Stimulated activated CD8-positive, alpha-beta memory T cell treated with anti-CD3 and anti-CD28 coated beads, Interleukin-2, amount 100 ng/mL, for 1 hour (primary cell): ENCODE measurements at places on chromosomes 7 and 10.

DNA sequence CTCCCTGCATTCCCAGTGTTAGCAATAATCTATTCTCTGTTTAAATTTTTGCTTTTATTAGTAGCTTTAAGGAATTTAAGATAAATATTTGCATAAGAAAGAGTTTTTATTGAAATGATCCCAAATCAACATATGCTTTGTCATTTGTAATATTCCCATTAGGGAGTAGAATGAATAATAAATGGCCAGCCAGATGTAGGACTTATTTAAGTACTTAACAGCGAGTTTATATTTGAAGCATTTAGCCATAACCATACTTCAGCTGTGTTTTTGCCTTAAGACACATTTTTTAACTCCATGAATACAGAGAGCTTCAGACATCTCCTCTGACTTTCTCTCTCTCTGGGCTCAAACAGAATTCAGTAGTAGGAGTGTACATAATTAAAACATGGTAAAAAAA is 103.6 kb downstream of the HGF start:
- no peak for DNase-seq

DNA sequence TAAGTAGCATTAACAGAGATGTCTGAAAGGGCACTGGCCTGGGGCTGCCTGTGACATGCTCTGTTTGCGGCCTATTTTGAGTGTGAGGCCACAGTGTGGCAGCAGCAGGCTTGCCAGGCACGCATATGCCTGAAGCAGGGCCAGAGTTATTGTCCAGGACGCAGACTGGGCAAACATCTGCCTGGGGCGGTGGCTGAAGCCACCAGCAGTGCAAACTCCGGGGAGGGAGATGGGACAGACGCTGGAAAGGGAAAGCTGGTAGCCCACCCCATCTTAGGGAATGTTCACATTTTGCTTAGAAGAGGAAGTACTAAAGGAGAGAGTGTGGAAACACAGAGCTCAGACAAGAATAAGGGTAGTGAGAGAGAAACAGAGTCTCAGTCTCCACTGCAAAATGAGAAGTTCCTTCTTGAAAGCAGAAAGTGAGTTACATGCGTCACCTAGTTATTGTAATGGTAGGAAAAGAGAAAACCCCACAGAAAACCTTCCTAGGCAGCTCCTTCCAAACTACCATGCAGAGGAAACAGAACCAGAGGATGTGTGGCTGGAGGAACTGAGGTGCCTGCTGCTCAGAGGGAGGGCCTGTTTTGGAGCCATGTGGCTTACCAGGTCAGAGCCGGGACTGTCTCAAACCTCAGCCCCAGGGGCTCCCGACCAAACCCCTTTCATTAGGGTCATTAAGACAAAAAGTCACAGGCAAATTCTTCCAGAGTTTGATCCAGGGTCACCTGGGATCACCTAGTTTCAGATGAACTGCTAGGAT is 14.5 kb downstream of the AKR1B1 start:
- no peak for DNase-seq

DNA sequence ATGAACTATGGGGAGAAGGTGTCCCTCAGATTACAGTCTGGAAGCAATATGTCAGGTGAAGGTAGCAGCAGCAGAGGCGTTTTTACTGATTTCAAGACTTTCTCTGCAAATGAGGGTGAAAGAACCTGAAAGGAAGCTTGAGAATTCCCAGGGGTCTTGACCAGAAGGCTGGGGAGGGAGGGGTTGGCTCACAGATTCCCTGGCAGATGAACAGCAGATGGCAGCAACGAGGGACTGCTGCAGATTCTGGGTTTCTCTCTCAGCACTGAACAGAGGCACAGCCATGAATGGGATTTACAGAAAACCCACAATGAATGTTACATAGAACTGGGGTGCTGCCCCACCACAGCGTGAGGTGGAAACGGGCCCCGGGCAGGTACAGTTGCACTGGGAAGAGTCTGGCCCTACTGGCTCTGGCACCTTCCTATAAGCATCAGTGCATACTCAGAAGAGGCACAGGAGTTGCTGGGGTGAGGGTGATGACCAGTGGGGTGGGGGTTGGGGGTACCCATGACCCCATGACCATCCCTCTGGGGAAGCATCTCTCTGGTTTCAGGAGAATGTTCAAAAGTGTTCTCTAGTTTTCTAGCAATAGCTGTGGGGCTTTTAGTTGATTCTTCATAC is 317.8 kb downstream of the SH2D4B start:
- no peak for DNase-seq

- no peak for DNase-seq
Observed at GRCh38 chr7:28835800-28836199, 122.3 kb downstream of the TRIL start.

GRCh38 chr10:33893506-33893905 is 559.0 kb upstream of the NRP1 start:
- DNase-seq, result no peak

DNA sequence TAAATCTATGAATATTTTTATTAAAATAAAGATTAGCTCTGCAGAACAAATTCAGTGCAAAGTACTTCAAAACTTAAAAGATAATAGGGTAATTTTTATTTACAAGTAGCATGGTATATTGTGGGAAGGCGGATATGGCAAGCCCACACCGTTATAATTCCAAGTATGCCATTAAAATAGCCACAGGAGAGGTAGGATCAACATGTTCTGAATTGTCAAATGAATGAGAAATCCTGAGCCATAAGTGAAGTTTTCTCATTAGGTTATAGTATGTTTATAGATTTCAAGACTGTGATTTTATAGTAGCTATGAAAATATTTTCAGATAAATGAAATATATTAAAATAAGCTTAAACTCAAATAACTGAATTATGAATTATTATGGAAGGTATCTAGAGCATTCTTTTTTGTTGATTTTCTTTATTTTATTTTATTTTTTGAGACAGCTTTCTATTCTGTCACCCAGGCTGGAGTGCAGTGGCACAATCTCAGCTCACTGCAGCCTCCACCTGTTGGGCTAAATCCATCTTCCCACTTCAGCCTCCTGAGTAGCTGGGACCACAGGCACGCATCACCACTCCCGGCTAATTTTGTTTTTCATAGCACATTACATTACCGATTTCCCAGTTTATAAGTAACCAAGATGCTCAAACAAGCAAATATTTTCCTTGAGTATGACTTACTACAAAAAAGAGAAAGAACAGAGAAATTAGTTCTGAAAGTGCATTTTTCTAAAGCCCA is 956.6 kb downstream of the GATA3 start:
- no peak for DNase-seq

DNA sequence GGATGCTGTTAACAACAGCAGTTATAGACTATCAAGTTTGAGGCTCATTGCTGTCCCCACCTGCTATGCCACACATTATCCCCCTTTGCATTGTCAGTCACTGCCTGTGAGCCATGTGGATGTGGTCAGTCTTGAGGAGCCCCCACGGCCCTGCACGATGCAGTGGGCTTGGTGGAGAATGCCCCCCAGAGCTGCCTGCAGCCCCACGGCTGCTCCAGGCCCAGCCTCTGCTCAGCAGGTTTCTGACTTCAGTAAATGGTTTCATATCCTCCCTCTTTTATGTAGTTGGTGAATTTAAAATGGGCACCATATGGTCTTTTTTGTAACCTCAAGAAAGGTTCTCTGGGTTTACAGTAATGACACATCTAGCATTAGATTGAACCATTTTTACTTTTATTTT is 164.1 kb downstream of the EBF3 start:
- DNase-seq, result no peak

DNA sequence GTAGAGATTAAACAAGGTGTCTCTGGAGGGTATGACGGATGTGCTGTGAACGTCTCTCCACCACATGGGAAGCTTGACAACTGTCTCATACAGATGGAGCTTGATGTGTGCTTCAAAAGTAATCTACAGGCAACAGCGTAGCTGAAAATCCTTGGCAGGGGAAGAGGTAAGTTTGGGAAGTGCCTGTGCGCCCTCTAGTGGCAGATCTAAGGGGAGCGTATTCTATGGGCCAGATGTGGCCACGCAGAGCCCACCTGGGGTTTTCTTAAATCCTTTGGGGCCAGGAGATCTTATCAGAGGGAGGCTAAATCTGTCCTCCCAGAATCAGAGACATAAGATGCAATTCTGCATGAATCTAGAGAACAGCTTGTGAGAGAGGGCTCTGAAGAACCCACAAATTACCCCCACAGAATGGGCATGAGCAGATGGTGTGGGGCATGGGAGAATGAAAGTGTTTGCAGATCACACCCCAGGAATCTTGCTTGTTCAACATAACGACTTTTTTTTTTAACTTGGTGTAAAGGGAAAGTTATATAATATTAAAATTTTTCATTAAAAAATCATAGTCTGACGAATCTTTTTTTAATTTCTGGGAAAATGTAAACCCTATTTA is 91.2 kb upstream of the MPP7 start:
- peak; percentile 22 for DNase-seq

- no peak for DNase-seq
Observed at GRCh38 chr7:157253850-157254249, 83.0 kb upstream of the DNAJB6 start.

DNA sequence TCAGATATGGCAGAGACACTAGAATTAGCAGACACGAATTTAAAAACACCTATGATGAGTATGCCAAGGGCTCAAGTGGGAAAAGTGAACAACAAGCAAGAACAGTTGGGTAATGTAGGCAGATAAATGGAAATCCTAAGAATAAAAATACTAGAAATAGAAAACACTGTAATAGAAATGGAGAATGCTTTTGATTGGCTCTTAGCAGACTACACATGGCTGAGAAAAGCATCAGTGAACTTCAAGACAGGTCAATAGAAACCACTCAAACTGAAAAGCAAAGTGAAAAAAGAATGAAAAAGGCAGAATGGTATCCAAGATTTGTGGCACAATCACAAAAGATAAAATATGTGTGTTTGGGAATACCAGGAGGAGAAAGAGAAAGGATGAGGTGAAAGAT is 82.3 kb downstream of the WDR37 start:
- no peak for DNase-seq

DNA sequence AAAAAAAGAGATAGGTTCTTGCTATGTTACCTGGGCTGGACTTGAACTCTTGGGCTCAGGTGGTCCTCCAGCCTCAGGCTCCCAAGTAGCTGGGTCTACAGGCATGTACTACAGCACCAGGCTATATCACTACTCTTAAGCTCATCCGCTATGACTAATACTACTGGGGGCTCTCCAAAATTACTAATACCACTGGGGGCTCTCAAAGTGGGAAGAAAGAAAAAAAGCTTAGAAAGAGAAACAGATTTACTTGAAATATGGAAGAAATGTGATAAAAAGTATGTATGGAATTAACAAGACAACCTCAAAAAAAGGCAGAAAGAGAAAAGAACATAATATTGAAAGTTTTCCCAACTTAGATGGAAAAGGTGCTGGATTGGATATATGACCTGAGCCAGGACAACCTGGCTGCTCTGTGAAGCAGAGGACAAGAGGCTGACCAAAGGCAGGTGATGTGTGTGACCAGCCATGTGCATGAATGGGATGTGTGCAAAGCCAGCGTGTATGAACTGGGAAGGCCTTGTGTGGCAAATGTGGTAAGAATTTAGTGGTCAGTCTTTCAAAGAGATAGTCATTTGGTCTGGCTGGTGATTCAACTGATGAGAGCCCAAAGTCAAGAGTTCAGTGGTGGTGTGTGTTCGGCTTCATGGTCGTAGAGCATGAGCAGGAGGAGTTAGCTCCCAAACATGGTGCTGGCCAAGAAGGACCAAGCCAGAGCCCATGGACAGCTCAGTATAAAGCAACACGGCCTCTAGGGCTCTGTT is 232.4 kb upstream of the KLF14 start:
- DNase-seq, result no peak

- peak; percentile 52 for DNase-seq
Observed at GRCh38 chr7:150778738-150779301, 21.3 kb downstream of the TMEM176B start.

- DNase-seq, result no peak
Observed at GRCh38 chr7:43037531-43037930, 74.9 kb upstream of the HECW1 start.

DNA sequence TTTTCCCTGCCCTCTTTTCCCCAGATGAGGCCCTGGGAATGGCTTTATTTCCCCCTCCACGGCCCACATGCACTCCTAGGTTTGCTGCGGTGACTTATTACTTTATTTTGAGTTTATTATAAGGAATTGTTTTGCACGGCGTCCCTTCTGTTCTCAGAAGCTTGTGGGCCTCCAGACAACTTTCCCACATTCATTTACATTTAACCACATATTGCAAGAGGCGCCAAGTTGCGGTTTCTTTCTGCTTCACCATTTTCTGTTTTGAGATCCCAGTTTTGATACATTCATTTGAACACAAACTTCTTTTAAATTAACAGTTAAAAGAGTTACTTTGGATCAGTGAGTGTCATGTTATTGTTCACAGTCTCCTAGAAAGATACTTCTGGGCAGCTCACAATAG is 532.5 kb upstream of the MGMT start:
- DNase-seq, result no peak

GRCh38 chr10:110704906-110705476 is 60.9 kb downstream of the RBM20 start:
- DNase-seq, result no peak

- DNase-seq, result no peak
Observed at GRCh38 chr7:117837841-117838240, 35.4 kb downstream of the CTTNBP2 start.

DNA sequence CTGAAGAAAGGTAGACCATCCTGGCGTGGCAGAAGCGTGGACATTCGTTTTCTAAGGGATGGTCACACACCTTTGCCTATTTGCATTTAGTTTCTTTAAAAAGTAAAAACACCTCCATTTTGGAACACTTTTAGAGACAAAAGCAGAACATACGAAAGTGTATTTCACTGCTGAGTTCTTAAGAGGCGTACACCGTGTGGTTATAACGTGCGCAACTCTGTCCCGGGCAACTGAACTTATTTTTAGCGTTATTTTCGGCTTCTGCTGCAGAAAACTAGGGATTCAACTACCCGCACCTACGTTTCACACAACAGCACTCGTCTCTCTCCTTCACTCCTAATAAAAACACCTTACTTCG is 557 bp upstream of the LSM8 start:
- no peak for DNase-seq

DNA sequence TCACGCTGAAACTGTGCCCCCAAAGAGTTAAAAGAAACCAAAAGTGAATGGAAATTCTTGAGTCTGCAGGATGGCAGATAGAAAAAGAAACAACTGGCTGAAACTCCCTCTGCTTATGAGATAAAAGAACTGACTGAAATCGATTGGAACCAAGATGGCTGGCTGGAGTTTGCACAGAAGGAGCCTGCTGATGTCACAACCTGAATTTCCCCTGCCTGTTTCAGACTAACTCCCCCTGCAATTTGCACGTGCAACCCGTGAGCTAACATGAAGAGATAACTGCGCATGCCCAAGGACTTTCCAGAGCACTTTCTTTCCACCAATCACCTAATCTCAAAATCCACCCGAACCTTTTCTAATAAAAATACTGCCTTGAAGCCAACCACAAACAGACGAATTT is 435.5 kb downstream of the CALN1 start:
- DNase-seq, result no peak

GRCh38 chr7:140778975-140779374 is 82.5 kb downstream of the NDUFB2 start:
- DNase-seq, result no peak

GRCh38 chr10:128113026-128113425 is 13.2 kb downstream of the MKI67 start:
- DNase-seq, result no peak
